ENCODE measurements at places on chromosomes 2 and 18. TPM values are rescaled to one million over a fixed set of nuclear protein-coding genes. Genes with fewer than 3 reads are reported as not detected.

DNA sequence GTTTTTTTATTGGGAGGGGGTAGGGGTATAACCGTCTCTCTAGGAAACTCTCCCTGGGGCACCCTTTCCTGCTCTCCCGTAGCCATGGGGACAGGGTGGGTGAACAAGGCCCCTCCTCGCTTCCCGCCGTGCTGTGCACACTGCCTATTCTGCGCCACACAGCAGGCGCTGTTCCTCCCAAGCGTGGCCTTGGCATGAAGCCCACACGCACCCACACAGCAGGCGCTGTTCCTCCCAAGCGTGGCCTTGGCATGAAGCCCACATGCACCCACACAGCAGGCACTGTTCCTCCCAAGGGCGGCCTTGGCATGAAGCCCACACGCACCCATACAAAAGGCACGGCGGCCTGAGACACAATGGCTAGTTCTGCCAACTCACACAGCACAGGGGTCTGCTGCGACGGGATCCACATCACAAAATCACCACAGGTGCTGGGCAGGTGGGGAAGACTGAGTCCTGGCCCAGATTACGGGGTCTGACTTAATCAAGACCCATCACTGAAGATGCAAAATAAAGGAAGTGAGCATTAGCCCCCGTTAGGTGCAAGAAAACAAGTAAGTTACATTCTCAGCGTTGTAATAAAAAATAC lies 46.6 kb upstream of the TPO start:
- DNase-seq: no peak

Gene FASTKD2
- total RNA-seq: 19.1 TPM

GRCh38 chr2:135874777-135875365 lies 1.4 kb downstream of the MCM6 start:
- DNase-seq: peak; percentile 6

DNA sequence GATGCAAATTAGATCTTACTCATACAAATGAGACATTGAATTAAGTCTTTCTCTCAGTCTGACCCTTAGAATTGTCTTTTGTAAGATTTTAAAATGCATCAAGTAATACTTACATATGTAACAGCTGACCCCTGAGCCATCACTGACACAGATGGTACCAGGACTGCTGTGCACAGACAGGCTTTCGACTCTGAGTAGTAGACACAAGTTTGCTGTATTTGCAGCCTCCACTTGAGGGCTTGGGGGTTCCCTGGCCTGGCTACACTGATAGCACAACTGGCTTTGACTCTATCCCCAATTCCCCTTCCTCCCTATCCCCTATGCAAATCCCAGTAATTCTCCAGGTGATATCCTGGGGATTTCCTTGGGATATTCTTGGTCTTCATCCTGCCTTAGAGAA lies 200.7 kb downstream of the RPIA start:
- no peak for DNase-seq

DNA sequence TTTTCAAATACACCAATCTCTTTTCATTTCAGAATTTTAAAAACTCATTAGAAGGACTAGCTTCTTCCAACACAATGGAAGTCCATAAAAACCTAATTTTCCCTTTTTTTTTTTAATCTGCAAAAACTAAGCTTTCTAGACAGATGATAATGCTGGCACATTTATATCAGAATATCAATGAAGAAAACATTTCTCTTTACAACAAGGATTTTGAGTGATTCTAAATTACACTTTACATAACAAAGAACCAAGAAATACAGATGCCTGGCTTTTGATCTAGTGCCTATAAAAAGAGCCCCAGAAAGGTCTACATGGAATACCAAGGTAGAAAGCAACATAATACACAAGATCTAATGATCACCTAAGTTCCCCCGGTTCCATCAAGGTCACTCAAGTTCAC lies 108.0 kb downstream of the AFF3 start:
- no peak for DNase-seq
